ENCODE measurements at places on chromosomes 2 and 18.

DNA sequence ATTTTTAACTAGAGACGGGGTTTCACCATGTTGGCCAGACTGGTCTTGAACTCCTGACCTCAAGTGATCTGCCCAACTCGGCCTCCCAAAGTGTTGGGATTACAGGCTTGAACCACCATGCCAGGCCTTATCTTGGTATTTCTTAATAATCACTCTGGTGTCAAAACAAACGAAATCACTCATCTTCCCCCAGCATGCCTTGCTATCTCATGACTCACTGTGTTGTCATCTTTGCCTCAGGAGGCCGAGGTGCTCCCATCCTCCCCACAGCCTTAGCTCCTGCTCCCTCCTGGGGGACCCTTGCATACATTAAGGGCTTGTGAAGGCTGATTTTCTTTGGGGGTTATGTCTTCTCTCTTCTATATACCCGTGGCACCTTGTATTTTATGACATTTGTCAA, 250.1 kb upstream of the DPP10 start:
- DNase-seq: no peak

DNA sequence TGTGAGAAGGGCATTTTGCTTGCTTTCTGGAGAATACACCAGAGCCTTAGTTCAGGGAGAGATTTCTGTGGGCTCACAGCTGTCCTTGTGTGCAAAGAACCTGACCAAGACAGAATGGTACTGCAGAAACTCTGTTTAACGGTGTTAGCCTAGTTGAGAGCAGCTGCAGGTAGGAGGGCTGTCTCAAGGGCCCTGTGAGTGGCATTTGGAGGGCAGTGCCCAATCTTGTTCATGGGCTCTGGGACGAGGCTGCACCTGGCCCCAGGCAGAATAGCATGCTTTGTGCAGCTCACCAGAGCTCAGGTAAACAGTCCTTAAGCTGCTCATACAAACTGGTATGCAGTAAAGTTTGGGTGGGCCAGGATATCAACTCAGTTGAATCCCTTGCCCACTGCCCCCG, 16.9 kb upstream of the RGPD4 start:
- DNase-seq: no peak

GRCh38 chr2:28612131-28612812, 116.4 kb downstream of the PLB1 start:
- DNase-seq: no peak

- peak; percentile 50 for DNase-seq
These were observed 7.5 kb upstream of the BCL11A start for GRCh38 chr2:60560734-60561644.

DNA sequence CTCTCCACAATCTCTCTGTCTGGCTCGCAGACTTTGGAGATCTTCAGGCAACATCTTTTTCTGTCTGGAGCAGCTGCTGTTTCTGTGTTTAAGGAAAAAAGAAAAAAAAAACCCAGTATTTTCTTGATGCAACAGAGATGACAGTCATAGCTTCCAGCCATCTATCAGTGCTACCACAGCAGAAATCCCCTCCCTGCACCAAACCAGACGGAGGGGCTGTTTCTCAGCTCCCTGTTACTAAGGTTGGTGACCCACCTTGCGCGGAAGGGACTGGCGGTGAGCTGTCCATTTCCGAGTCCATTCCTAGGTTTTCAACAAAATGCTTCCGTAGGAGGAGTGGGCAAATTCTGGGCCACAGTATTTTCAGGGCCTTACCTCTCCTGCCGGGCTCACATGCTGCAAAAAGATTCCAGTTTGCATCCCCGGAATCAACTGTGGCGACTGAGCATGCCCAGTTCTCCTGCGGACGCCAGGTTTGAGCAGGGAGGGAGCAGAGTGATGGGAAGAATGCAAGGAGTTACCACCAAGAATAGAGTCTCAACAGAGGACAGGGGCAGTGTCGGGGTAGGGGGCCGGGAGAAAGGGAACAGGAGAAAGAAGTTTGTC, 1.2 kb downstream of the SLC4A10 start:
- peak; percentile 7 for DNase-seq

DNA sequence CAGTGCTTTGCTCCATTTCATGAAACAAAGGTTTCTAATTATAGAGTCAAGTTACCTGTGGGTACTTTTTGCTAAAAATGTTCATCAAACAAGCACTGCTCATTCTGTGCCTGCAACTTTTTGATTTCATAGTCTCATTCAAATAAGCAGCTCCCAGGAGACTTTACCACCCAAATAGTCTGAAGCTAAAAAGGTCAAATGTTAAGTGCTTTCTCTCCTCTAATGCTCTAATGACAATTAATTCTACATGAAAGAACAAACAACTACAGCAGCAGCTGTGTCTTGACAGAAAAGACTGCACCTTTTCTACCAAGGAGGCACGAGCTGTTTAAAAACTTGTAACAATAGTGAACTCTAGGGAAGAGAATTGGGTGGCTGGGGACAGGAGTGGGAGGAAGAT, 65.3 kb downstream of the CCDC93 start:
- DNase-seq: no peak

GRCh38 chr2:20168048-20168726, 56.7 kb downstream of the SDC1 start:
- DNase-seq: peak; percentile 26

GRCh38 chr18:74604774-74605173, 7.1 kb downstream of the ZNF407 start:
- no peak for DNase-seq

DNA sequence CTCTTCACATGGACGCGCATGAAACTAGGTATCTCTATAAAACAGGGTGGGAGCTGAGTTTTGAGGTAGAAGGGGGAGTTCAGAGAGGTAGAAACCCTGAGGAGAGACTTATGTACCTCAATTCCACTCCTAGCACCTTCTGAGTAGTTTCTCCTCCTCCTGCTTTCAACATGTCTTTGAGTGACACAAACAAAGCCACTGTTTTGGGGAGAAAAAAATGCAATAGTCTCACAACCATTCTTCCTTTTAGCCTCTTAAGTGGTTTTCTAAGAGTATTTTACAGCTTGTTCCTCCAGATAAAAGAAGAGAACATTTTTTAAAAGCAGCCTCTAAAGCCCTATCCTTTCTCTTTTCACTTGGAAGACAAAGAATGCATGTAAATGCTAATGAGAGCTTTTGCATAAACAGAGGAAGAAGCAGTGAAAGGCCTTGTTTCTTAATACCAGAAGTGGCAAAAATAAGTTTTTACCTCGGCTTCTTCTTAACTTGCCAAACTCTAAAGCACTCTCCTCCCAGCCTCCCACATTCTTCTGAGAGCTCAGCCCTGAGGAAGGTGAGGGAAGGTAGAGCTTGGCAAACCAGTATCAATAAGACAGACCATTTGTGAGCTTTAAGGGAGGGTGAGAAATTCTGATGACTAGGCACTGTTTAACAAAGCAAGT, 1304.4 kb upstream of the ACVR2A start:
- peak; percentile 3 for DNase-seq

DNA sequence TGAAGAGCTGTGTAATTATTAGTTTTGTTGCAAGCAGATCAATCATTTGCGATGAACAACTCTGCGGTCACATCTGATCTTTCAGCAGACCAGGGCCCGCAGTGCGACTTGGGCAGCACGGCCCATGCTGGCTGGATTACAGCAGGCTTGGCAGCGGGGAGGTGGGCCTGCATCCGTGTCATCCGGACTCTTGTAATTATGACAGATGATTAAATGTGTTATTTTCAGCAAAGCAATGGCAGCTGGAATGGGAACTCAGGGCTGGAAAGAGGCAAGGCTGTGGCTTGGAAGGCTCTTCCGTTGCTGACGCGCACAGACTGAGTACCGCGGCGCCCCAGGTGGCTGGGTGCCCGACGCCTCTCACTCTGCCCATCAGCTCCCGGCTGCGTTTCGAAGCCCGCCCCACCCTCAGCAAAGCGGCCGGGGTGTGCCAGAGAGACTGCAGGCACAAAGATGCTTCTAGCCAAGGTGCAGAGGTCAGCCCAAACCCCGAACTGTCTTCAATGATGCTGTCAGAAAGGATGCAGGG, 397.4 kb upstream of the SALL3 start:
- DNase-seq: no peak

DNA sequence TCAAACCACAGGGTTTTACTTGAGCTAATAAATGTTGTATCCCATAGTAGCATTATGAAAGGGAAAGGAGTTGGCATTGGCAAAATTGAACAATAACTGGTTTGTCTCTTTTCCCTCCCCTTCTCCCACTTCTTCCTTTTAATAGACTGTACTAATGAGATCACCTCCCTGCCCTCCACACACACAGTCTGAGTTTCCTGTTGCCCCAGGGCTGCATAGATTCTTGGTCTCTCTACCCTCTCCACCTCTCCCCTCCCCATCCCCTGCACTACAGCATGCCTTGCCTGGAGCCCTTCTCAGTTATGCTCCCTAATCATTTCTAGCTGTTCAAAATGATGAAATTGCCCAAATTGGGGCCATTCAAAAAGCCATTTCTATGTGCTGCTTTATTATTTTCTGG, 37.2 kb upstream of the NEMP2 start:
- DNase-seq: no peak

DNA sequence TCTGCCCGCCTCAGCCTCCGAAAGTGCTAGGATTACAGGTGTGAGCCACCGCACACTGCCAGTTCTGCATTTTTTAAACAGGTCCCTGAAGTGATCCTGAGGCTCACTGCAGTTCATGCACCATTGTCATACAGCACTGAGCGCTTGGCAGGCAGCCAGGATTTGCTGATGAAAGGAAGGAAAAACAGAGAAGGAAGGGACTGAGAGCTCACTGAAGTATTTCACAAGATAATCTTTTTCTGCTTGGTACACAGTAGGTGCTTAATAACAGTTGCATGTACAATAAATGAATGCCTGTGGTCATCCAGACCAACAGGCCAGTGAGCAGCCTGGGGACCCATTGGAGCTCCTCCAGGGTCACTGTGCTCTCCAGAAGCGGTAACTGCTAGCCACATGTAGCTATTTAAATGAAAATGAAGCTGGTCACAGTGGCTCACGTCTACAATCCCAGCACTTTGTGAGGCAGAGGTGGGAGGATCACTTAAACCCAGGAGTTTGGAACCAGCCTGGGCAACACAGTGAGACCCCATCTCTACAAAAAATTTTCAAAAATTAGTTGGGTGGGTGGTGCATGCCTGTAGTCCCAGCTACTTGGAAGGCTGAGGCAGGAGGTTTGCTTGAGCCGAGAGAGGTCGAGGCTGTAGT, 33.1 kb upstream of the SMAD7 start:
- no peak for DNase-seq

DNA sequence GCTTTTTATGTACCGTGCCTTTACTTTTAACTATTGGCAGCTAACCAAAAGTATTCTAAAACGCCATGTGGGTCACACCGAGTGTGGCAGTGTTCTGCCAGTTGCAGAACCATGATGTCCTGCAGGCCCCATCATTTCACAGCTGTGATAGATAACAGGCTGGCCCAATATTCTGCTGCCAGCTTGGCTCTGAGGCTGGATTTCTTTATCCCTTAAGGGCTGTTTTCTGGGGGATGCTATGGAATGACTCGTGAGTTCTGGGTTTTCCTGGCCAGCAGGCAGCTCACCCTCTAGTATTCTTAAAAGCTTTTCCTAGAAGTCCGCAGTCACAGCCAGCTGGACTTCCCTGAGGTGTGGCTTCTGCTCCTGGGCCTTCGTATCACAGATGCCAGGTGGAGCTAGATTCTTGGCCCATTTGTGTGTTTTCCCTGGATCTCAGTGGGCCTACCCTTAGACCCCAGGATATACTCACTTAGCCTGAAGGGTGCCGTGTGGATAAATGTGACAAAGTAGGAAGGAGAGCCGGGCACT, 41.0 kb downstream of the FHOD3 start:
- no peak for DNase-seq
